ENCODE measurements at places on chromosomes 11 and 22. TPM values are rescaled to one million over a fixed set of nuclear protein-coding genes. Genes with fewer than 3 reads are reported as not detected.

DNA sequence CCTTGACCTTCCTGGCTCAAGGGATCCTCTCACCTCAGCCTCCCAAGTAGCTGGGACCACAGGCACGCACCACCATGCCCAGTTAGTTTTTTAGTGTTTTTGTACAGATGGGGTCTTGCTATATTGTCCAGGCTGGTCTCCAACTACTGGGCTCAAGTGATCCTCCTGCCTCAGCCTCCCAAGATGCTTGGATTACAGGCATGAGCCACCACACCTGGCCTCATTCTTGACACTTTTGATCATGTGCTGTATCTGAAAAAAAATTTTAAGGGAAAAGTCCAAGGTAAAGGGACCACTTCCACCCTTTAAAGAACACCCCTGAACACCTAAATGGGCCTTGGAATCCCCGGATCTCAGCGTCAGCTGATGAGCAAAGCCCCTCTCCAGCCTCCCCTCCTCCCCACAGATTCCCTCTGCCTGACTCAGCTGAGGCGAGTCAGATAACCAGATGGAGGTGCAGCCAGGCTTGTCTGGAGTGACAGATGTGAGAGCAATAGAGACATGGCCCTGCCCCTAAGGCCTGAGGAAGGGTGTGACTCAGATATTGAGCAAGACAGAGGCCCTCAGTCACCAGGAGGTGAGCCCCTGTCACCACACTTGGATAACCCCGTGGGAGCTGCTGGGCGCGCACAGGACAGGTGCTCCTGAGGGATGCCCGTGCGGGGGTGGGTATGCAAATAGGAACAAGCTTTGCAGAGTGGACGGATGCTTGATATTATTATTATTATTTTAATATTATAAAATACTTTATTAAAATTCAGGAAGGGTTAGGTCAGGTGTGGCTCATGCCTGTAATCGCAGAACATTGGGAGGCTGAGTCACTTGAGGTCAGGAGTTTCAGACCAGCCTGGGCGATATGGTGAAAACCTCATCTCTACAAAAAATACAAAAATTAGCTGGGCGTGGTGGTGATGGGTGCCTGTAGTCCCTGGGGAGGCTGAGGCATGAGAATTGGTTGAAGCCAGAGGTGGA lies 5.0 kb upstream of the CCDC88B start:
- DNase-seq, result no peak

Gene OR2AG1
- total RNA-seq, result not detected

DNA sequence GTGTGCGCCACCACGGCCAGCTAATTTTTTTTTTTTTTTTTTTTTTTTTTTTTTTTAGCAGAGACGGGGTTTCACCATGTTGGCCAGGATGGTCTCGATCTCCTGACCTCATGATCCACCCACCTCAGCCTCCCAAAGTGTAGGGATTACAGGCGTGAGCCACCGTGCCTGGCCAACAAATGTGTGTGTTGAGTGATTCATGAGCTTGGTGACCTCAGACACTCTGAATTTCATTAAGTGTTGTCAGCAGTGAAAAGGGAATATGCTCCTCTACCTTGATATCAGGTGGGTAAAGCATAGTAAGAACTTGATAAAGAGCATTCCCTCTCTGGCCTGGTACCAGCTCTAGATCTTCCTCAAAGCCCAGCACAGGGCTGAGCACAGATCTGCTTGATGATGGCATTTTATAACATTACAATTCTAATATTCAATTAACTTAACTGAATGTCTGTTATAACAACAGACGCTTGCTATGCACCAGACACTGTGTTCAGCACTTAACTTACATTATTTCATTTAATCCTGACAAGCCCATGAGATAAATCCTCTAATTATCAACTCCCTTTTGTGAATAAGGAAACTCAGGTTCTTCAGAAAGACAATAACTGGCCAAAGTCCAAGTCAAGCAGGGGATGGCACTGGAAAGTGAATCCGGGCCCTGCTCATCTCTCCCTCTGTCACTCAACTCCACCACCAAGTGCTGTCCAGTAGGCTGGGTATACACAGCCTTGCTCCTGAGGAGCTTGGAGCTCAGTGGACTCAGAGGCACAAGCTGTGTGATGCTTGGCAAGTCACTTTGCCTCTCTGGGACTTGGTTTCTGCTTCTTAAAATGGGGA lies 13.0 kb downstream of the TBC1D10A start:
- DNase-seq, result no peak

- no peak for DNase-seq
Measured at GRCh38 chr22:45064313-45065278, 54.8 kb upstream of the PHF21B start.

GRCh38 chr22:40709752-40710413 lies 30.6 kb downstream of the MCHR1 start:
- DNase-seq, result no peak

Gene CDC42EP2
- total RNA-seq, result 88.4 TPM

GRCh38 chr22:31246687-31247086 lies 34.6 kb downstream of the LIMK2 start:
- DNase-seq, result no peak

GRCh38 chr11:46272816-46273427 lies 4.5 kb upstream of the CREB3L1 start:
- no peak for DNase-seq

DNA sequence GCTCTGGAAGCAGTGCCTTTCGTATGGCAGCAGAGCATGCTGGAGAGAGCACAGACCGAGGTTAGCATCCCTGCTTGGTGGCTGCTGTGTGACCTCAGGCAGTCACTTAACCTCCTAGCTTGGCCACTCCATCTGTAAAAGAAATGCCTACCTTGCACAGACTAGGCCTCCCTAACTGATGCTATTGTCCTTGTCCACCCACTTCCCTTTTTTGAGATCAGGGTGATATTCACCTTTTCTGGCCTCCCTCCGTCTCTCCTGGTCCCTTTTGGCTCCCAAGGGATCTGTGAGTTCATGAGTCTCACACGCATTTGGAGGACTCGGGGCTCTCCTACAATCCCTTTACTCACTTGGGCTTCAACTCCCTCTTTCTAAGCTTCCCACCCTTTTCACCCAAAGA lies 37.2 kb downstream of the TECTA start:
- DNase-seq, result no peak

Gene CREB3L1
- 8.4 TPM for total RNA-seq

DNA sequence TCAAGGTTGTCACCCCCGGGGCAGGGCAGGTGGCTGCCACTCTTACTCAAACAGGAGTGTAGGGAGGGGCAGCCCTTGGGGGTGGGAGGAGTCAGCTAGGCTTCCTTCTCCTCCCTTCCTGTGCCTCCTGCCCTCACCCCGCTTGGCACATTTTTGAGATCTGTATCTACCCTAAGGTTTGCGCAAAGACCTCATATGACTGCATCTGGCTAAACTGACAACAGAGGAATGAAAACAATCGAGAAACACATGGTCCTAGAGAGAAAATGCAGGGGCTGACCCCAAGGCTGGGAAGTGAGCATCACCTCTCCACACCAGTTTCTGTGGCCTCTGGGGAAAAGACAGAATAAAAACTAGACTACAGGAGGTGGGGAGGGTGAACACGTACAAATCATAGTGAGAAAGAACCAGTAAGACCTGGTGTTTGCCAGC lies 28.1 kb downstream of the IGSF9B start:
- DNase-seq, result no peak

Measured in mesenteric fat pad (tissue), 1 donor.